Left renal pelvis (tissue), 4 donors: ENCODE measurements at places on chromosomes 11 and 22.

DNA sequence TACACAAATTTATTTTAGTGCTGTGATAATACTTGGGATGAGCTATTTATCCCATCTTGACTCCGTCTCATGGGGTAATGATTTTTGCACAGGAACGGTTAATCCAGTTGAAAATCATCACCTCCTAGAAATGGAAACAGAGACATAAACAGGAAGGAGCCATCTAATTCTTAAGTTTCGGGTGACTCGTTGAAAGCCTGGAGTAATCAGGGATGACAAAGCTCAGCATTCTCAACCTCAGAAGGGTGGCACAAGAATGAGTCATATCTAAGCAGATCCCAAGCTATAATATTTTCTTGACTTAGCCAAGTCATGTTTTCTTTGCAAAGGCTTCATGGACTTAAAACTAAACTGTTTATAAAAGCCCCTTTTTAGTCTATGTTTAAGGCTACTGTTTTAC lies 280.8 kb upstream of the CCDC90B start:
- DNase-seq: no peak

- DNase-seq: no peak
Measured at GRCh38 chr22:19523240-19524169, 705 bp downstream of the CLDN5 start.

DNA sequence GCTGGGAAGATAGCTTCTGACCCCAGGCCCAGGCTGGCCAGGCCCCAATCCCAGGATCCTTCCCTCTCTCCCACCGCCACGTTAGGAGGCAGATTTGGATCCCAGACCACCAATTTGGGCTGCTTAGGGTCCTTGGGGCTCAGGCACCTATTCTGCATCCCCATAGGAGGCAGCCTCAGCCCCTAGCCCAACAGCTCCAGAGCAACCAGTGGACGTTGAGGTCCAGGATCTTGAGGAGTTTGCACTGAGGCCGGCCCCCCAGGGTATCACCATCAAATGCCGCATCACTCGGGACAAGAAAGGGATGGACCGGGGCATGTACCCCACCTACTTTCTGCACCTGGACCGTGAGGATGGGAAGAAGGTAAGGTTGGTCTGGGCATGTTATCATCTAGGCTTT lies 16.1 kb downstream of the TUB start:
- DNase-seq: no peak

GRCh38 chr11:440065-441042 lies 1.5 kb downstream of the ANO9 start:
- no peak for DNase-seq

- DNase-seq: no peak
Measured at GRCh38 chr22:31134688-31135087, 5.6 kb downstream of the PLA2G3 start.

DNA sequence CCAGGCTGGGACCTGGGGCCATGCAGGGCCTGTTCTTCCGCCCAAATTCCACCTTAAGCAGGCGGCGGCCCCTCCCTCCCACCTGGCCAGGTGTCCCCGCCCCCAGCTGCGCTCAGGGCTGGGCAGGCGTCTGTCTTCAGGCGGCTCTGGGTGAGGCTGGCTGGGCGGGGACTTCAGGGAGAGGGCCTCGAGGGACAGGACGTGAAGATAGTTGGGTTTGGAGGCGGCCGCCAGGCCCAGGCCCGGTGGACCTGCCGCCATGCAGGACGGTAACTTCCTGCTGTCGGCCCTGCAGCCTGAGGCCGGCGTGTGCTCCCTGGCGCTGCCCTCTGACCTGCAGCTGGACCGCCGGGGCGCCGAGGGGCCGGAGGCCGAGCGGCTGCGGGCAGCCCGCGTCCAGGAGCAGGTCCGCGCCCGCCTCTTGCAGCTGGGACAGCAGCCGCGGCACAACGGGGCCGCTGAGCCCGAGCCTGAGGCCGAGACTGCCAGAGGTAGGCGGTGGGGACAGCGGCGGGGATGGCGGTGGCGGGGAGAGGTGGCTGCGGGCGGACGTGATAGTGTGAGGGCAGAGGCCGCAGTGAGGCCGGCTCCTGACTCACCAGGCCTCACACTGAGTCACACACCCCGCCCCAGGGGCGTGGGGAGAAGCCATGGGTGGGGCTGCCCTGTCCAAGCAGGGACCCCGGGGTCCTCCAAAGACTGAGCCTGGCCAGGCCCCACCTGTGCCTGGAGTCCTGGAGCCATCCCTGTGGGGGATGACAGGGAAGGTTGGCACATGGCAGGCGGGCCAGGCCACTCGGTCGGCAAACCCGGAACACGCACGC lies at the start of gene PKP3:
TSS of gene PKP3 (plus strand) at position 176 of the 824 bp plus-strand sequence. CDS start at position 260, 84 bp downstream.
- DNase-seq: no peak

- no peak for DNase-seq
Measured at GRCh38 chr11:15636521-15637089, 521.9 kb downstream of the INSC start.

DNA sequence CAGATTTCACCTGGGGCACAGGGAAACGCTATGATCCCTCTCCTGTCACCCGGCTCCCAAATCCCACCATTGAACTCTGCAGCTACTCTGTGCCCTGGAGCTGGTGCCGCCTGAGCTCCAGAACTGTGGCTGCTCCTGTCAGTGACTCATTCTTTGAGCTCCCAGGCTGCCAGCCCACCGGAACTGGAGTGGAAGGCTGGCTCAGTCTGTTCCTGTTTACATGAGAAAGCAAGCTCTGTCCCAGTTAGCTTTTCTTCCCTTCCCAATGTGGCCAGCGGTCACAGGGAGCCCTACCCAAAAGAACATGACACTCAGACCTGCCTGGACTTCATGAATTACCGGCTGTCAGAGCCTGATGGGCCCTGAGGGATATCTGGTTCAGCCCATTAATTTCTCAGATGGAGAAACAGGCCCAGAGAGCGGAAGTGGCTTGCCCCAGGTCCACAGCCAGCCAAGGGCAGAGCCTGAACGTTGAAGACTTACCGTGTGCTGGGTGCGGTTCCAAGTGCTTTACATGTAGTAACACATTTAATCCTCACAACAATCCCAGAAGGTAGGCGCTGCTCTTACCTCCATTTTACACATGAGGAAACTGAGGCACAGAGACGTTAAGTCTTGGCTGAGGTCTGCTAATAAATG lies 23.8 kb upstream of the IGSF22 start:
- DNase-seq: no peak

GRCh38 chr11:8615291-8616032 lies 21.4 kb upstream of the STK33 start:
- no peak for DNase-seq

DNA sequence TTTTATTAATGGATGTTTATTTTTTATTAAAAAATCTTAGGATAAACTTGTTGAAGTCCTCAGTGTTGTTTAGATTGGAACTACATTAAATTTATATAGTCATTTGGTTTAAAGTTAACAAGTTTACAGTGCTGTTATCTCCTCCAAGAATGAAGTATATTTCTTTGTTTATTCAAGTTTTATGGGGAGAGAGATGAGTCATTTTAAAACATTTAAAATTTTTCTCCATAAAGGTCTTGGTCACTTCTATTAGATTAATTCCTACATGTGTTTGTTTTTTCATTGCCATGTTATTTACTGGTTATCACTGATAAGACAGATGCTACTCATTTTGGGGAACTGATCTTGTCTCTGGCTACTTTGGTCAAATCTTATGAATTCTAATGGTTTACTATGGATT lies 429.6 kb downstream of the METTL15 start:
- no peak for DNase-seq
